Activated naive CD4-positive, alpha-beta T cell treated with anti-CD3 and anti-CD28 coated beads, Interleukin-2, amount 50 U/mL, for 72 hours (primary cell): ENCODE measurements at places on chromosomes 2 and 18. TPM values are rescaled to one million over a fixed set of nuclear protein-coding genes. Genes with fewer than 3 reads are reported as not detected.

DNA sequence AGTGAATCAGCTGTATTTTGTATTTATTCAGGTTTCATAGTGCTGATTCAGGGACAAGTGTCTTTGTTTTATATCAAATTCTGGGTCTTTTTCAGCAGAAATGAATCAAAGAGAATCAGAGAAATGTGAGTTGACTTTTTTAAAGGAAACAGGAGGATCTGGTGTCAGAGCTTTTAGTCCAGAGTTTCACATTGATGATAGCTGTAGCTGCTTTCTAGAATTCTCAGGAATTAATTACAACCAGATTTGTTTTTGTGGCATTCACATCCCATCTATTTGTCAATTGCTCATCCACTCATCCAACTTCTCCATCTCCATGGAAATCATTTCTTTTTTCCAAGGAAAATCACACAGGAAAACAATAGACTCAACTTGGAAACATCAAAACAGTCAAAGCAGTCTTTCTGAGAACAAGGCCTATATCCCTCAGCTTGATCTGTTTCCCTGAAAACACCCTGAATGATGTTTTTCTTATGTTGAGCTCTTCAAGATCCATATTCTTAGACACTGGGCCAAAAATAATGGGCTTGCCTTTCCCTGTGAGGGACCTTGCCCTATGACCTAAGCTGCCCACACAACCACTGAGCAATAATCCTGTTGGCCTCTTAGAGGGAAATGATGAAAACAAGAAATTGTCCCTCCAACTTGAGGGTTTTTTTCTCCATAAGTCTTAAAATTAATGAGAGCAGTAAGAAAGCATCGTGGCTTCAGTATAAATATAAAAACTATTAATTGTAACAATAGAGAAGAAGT, 249.5 kb upstream of the FN1 start:
- DNase-seq = no peak

DNA sequence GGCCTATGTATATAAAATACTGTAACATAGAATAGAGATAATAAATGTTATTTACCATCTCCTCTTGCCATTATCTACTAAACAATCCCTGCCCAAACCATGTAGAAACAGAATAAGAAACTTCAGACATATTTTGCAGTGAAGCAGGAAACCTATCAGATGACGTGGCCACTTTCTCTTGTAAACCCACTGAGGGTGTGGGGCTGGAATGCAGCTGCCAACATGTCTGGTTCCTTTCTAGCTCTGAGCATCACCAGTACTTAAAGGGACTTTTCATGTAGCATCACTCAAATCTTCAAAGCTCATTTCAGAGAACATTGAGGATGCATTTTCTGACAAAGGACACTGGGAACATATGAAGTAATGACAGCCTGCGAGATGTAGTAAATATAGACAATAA, 251.8 kb downstream of the LPIN1 start:
- no peak for DNase-seq

- no peak for DNase-seq
These were observed 29.3 kb downstream of the PDE11A start for GRCh38 chr2:178043266-178043665.

Gene SLC4A5
- 1.6 TPM for total RNA-seq

Gene CIDEA
- total RNA-seq = not detected

Gene ALK
- not detected for total RNA-seq
